RCC 7860 (cell line): ENCODE measurements at places on chromosomes 3 and 15.

GRCh38 chr15:56425976-56426375 lies 39.0 kb downstream of the MNS1 start:
- DNase-seq, result no peak

GRCh38 chr15:69786136-69786701 lies 311.5 kb downstream of the TLE3 start:
- DNase-seq, result no peak

DNA sequence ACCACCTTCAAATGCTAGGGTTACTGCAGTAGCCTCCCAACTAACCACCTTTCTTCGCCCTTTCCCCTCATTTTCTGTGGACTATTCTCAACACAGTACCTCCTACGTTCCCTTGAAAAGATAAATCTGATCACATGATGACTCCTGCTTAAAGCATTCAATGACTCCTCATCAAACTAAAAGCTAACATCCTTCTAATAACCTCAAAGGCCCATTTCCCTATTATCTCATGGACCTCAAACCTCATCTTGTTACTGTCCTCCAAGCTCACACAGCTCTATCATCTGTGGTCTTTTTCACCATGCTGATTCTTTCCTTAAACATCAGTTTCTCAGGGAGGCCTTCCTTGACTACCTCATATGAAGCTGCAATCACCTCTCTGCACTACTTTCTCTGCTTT lies 29.6 kb downstream of the GADL1 start:
- no peak for DNase-seq

- no peak for DNase-seq
Observed at GRCh38 chr3:128379367-128380160, 87.1 kb downstream of the DNAJB8 start.

DNA sequence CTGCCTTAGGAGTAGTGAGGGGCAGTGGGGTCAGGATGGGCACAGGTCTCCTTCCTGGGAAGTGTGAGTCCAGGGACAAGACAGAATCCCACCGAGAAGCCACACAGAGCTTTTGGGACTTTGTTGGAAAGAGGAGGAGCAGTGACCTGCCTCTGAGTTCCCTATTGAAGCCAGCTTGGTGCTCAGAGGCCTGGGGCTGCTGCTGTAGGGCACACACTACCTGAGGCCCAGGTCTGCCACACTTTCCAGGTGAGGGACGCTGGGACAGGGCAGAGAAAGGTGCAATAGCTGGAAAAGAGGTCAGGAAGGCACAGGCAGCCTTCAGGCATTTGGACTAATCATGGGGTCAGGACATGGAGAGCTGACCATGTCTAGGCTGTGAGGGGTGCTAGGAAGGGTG lies 67.7 kb downstream of the SCN5A start:
- DNase-seq, result no peak

DNA sequence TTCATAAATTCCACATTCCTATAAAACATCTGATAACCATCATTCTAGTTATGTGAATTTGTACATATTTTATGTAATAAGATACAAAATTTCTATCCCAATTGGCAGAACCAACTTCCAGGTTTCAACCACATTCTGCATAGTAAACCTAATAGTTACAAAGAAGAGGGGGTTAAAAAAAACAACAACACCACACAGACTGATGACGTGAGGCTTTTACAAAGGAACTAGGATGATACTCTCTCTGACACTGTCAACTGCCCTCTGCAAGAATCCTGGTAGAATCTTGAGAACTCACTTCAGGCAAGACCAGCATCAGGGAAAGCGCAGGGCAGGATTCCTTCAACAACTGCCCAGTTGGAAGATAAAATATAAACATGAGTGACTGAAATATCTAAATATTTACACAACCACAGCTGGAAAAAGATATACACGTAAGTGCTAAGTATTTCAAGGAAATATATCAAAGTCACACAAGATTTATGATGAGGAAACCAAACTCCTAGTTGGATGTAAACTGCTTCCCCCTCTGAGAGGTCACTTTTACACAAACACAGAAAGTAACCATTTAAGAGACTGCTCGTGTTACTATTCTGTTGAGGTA lies 816.4 kb downstream of the ROBO1 start:
- no peak for DNase-seq

DNA sequence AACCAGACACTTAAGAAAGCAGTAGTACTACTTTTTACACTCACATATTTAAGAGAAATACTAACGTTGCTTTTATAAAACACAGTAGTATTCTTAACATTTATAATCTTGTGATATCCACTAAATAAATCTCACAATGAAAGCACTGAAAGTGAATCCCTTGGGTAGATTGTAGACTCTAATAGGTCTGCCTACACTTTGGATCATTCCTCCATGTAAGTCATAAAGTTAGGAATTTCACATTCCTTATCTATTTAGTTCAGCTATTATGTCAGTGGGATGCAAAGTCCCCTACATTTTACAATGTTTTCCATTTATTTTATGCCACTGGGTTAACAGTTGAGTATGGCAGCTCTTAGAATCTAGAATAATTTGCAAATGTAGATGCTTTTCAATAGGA lies 330.7 kb downstream of the LSAMP start:
- no peak for DNase-seq

- DNase-seq, result no peak
Observed at GRCh38 chr3:126918355-126918821, 64.5 kb upstream of the PLXNA1 start.

- DNase-seq, result no peak
Observed at GRCh38 chr3:178002113-178002512, 534.1 kb upstream of the KCNMB2 start.

GRCh38 chr15:50219820-50220219 lies 37.8 kb downstream of the SLC27A2 start:
- no peak for DNase-seq

GRCh38 chr15:90957791-90958190 lies 3.1 kb downstream of the RCCD1 start:
- no peak for DNase-seq

GRCh38 chr3:155411500-155412223 lies 118.2 kb upstream of the STRIT1 start:
- no peak for DNase-seq

- DNase-seq, result no peak
Observed at GRCh38 chr3:139537361-139537760, 2.2 kb downstream of the RBP1 start.

GRCh38 chr15:58407236-58407775 lies 24.5 kb upstream of the LIPC start:
- DNase-seq, result no peak

DNA sequence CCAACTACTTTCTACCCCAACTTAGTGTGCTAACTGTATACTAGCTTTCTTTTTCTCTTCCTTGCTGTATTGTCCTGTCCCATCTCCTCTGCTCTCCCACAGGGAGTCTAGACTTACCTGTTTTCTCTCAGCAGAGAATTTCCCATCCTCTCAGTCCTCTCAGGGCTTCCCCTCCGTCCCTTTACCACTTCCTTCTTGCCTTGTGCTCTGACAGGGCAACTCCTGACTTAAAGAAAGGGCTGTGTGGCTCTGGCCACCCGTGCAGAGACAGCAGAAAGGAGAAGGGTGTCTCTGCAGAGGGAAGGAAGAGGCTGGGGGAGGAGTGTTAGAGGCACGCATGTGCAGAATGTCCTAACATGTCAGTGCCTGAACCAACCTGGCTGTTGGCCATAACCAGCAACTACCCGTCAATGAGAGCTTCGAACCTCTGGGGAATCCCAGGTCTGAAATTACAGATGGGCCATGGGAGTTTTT lies at the start of gene GCSAM:
GCSAM (minus strand) TSS at position 274 of the 474 bp plus-strand sequence; CDS start at position 146, 128 bp downstream.
- no peak for DNase-seq

GRCh38 chr3:129277829-129278271 lies 820 bp upstream of the HMCES start:
- DNase-seq, result no peak

GRCh38 chr3:45547764-45548680 lies 46.5 kb upstream of the LIMD1 start:
- DNase-seq, result peak; percentile 92

GRCh38 chr3:38627956-38628355 lies 21.5 kb downstream of the SCN5A start:
- no peak for DNase-seq

GRCh38 chr3:181917027-181917426 lies 205.3 kb downstream of the SOX2 start:
- no peak for DNase-seq

- peak; percentile 67 for DNase-seq
Observed at GRCh38 chr3:196339493-196340254, 1.5 kb upstream of the TM4SF19 start.

DNA sequence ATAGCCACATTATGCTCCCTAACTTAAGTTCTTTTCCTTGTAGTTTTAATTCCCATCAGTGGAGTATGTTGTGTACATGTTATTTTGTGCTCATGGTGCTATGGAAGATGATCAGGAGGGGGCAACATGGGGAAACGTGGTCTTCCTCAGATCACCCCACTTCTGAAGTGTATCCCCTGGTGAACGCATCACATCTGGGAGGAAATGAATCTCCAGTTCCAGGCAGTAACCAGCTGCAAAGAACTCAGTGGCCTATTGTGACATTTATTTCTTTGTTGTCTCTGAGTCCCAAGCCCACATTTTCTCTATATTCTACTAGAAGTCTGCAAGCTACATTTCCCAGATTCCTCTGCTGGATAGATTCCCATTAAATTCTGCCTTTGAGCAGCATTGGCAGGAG lies 217.0 kb downstream of the SATB1 start:
- no peak for DNase-seq

DNA sequence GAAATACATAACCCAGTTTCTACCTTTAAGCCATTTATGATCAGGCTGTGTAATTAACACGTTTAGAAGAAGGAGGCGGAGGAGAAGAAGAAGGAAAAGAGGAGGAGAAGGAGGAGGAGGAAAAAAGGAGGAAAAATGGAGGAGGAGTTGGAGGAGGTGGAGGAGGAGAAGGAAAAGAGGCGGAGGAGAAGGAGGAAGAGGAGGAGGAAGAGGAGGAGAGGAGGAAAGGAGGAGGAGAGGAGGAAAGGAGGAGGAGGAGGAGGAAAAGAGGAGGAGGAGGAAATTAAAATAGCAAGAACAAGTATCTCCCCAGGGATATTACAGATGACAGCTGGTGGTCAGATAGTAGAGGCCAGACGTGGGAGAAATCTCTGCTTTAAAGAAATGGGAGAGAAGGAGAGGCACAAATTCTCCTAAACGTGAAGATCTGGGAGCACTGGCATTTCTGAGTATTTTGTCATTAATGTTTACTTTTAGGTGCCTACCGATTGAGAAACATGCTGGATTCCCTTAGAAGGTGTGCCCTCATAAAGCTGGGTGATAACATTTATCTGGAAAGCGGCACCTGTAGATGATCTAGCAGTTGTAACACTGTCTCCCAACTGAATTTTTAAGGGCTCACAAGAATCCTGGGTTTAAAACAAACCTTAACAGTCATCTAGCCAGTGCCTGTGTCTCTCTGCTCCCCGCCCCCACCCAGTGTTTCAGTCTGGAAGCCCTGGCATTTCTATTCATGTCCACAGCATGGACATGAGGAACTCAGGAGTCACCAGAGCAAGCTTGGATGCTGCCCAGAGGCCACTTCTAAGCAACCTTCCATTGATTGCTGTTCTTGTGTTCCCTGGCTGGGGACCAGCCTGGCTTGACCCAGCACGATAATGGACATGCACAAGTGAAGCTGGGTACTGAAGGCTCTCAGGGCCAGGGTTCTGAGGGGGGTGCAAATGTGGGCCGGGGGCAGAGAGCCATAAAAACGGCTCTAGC lies 75.2 kb downstream of the CHRNA7 start:
- DNase-seq, result no peak

GRCh38 chr3:192928720-192929119 lies 11.1 kb upstream of the MB21D2 start:
- no peak for DNase-seq

DNA sequence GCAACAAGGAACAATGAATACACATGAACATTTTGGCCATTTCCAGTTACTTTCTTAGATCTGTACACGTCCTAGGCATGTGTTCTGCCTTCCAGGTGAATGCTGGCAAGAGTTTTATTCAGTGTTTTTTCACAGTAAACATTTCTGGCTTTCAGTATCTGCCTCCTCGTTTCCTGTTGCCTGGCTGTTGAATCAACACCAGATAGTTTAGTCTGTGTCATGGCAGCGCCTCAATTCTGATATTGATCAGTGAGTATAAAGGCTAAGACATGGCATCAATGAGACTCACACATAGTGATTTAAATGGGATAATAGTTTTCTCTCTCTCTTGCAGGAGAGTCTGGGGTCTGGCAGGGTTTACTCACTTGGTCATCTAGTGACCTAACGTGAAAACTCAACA lies 266.9 kb upstream of the SLCO3A1 start:
- no peak for DNase-seq

DNA sequence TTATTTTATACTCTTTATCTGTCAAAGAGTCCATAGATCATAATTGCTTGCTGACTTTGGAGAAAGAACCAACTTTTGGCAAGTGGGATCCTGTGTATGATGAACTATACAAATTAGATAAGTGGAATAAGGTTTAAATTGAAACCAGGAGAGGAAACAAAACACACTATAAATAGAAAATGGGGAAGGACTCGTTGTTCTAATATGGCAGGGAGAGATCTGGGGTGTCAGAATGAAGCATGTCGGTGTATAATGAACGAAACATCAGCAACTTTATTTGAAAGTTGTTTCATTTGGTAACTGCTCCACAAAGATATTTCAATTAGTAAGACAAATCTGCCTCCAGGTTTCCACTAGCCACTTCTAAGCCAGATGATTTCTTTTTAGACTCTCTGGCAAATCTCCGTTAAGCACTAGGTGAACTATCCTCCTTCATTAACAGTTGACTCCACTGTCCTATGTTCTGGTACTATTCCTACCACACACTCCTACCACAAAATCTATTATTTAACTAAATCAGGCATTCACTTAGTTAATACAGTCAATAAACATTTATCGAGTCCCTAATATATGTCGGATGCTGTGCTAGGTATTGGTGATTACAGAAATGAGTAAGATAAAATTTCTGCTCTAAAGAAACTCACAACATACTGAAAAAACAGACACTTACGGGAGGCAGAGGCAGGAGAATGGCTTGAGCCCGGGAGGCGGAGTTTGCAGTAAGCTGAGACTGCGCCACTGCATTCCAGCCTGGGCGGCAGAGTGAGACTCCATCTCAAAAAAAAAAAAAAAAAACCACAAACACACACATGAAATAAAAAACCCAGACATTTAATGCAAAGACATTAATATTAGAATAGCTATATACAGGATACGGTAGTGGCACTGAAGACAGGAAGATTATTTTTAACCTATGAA lies 20.1 kb downstream of the SLC15A2 start:
- no peak for DNase-seq

GRCh38 chr15:56082263-56082761 lies 88.9 kb upstream of the NEDD4 start:
- DNase-seq, result no peak

DNA sequence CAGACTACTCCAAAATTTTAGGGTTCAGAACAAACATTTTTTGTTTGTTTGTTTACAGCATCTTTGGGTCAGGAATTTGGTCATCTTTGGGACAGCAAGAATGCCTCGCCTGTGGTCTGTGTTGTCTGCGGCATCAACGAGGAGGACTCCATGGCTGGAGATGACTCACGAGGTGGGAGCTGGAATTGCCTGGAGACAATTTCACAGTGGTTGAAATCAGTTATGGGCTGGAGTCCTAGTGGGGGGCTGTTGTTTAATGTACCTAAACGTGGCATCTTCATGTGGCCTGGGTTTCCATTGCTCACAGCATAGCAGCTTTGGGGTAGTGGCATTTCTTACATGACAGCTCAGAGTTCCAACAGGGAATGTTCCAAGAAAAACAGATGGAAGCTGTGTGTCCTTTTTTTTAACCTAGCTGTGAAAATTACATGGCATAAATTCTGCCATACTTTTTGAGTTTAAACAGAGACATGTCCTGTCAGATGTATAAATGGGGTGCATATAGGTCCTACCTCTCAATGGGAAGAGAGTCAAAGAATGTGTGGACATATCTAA lies 507.3 kb upstream of the CBLB start:
- DNase-seq, result peak; percentile 58

- DNase-seq, result no peak
Observed at GRCh38 chr3:136685882-136686281, 66.3 kb downstream of the STAG1 start.
